ENCODE measurements at places on chromosomes 11 and 22.

- DNase-seq = no peak
Observed at GRCh38 chr11:97685695-97686094, 1295.9 kb downstream of the JRKL start.

GRCh38 chr11:34308913-34309585 is 48.8 kb downstream of the ABTB2 start:
- peak; percentile 73 for DNase-seq

GRCh38 chr11:32184041-32184722 is 93.3 kb downstream of the RCN1 start:
- DNase-seq = no peak

GRCh38 chr11:21403069-21403468 is 733.7 kb downstream of the NELL1 start:
- no peak for DNase-seq

DNA sequence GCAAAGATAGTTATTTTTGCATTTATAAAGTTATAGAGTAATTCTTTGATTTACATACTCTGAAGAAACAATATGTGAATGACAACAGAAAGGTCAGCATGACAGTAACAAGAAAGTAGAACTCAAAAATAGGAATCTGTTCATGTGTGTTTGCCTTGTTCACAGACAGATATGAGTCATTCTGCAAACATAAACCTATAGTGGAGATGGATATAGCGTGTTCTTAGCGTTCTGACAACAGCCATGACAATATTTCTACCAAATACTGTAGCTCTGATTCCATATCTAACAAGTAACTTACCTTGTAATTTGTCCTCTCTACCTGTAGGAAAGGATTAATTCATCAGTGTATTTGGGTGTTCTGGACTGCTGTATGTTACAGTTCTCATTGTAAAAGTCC is 208.5 kb upstream of the MTMR2 start:
- no peak for DNase-seq

GRCh38 chr11:121291896-121292494 is 576 bp upstream of the SC5D start:
- no peak for DNase-seq

DNA sequence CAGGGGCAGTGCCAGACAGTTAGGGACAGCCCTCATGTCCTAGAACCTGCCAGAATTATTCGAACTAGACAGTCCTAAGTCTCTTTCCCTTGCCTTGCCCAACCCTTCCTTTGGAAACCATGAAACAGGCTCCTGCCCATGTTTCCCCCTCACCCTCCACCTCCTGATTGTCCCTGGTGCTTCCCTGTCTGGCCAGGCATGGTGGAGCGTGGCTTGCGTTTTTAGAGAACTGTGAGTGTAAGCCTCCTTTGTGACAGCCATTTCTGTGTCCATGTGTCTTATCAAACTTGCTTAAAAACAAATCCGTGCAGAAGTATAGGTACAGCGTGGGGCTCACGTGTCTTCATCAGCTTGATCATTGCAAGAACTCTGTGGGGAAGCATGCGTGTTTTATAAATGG is 54.9 kb downstream of the MPPED1 start:
- no peak for DNase-seq

GRCh38 chr11:116994195-116994594 is 104.0 kb downstream of the SIK3 start:
- no peak for DNase-seq

DNA sequence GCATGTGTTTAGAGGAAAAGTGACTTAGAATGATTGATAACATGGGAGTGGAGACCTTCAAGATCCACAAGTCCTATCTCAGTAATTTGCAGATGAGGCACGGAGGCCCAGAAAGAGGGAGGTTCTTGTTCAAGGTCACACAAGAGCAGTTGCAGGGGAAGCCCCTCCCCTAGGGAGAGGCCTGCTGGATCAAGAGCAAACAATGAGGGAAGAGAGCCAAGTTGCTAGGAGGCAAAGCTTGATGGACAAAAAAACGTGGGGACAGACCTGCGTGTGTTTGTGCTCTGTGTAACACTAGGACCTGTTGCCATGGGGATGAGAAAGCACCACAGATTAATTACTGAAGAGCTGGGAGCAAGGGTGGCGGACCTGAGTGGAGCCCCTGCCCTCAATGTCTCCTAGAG is 6.4 kb upstream of the MFRP start:
- DNase-seq = peak; percentile 75

- peak; percentile 45 for DNase-seq
Observed at GRCh38 chr11:120977266-120978137, 46.4 kb upstream of the TBCEL start.

DNA sequence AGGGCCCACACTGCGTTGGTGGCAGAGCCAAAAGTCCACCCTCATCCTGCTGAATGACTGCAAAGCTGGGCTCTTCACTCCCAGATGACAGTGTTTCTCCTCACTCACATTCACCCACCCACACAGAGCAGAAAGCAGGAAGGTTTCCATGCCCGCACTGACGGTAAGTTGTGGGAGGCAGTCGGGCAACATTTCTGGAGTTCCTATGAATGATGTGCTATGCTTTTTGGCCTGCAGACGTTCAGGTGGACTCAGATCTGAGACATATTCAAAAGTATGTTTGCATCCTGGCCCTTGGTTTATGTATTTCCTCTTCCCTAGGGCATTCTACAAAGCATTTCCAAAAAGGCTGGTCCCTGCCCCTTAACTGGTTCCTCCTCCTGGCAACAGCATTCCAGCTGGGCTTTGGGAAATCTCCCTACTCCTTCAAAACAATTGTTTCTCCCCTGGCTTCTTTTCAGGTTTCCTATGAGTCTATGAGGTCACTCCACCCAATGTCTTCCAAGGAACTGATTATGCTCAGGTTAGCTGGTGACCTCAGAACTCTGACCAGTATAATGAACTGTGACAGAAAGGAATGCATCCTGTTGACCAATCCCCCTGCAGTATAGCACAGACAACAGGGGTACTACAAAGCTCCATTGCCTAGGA is 36.4 kb downstream of the PACSIN2 start:
- DNase-seq = peak; percentile 94

DNA sequence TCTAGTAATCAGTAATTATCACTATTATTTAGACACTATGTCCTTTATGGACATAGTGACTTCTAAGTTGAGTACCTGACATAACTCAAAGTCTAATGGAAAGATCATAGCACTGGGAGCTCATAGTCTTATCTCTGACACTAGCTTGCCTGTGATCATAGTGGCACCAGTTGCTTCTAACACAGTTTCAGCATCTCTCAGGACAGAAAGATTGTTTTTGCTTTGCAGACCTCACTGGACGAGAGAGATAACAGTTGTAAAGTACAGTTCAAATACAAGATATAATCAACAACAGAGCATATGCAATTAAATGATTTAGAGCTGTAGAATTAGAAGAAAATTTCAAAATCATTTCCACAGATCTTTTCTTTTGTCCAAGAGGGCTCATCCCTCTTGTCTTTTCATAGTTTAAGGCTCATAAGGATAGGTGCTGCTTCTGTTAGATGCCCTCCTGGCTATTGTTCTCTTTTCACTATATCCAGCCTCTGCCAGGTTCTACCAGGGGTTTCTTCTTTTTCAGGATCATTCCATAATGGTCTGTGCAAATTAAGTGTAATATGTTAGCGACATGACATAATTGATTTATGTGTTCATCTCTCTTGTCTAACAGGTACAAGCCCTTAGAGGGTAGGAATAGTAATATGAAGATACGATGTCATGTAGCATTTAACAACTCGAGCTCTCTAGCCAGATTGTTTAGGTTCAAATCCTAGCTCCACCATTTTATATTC is 1175.4 kb upstream of the TENM4 start:
- DNase-seq = no peak

DNA sequence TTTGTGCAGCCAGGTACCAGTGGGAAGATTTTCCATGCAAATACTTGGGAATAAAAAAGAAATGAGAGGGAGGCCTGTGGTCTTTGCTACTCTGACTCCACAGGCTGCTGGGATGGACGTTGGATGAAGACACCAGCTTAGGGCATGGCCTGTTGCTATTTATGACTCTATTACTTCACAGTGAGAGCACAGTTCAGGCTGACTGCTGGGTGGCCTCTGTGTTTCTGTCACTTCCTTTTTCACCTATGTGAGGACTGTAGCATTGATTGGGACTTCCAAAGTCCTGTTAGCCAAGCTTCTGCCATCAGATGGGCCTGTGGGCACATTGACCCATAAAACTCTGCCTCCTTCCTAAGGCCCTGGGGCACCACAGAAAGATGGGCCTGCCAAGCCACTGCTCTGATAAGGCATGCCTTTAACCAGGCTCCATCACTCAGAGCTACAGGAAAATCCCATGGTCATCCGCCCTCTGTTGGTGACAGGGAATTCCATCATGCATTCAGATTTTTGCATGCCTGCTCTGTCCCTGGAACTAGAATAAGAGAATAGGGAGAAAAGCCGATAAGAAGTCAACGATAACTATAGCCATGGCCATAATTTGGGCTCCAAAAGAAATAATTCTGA is 64.6 kb downstream of the KCNJ1 start:
- DNase-seq = peak; percentile 91

DNA sequence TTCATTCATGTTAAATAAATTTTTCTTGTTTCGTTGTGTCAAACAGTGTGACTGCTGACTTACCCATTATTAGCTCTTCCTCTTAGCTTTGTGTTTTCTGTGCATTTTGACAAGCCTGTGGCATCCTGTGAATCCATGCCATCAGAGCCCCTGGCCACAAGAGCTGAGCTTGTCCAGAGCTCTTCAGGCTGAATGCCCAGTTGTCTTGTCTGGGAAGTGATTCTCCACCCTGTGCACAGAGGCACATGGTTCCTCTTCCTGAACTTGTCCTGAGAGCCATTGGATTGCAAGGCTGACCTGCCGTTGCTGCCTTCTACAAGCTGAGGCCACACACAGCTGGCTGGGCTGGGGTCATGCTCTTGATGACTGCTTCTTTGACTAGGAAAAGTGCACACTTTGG is 64.1 kb downstream of the PPP6R3 start:
- DNase-seq = no peak

- DNase-seq = no peak
Observed at GRCh38 chr11:72544589-72544988, 110.3 kb upstream of the CLPB start.

DNA sequence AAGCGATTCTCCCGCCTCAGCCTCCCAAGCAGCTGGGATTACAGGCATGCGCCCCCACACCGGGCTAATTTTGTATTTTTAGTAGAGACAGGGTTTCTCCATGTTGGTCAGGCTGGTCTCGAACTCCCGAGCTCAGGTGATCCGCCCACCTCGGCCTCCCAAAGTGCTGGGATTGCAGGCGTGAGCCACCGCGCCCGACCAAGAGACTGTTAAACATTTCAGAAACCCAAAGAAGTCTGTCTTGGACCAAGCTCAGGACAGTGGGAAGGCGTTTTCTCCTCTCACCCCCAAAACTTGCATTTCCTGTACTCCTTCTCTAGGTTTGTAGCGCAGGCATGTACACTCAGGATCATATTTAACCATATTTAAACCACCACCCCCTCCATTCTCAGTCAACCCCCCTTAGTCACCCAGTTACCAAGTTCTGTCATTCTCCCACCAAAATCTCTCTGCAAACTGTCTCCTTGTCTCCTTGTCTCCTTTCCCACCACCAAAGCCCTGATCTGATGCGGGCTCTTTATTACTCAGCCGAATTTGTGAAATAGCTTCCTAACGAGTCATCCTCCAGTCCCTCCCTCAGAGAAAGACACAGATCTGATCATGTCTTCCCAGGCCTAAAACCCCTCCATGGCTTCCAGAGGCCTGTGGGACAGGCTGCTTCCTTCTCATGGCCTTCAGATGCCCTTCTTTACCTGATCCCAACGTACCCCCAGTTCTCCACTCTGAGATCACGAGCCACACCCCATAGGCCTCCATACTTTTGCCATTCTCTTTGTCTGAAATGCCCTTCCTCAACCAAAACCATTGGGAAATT is 29.0 kb upstream of the CREB3L1 start:
- peak; percentile 97 for DNase-seq

GRCh38 chr11:119671561-119672015 is 57.4 kb downstream of the NECTIN1 start:
- peak; percentile 90 for DNase-seq

- DNase-seq = no peak
Observed at GRCh38 chr11:8785998-8786397, 103.4 kb downstream of the RPL27A start.

DNA sequence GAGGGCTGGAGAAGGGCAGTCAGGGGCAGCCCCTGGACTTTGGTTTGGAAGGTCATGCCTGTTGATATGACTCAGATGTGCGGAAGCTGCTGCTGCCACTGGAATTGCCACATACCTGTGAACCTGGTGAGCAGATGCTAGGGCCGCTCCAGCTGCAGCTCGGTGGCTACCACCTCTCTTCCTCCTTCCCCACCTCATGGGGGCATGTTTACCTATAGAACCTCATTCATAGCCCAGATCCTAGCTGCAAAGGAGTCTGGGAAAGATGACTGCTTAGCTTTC is 17.5 kb upstream of the TSPAN18 start:
- no peak for DNase-seq

DNA sequence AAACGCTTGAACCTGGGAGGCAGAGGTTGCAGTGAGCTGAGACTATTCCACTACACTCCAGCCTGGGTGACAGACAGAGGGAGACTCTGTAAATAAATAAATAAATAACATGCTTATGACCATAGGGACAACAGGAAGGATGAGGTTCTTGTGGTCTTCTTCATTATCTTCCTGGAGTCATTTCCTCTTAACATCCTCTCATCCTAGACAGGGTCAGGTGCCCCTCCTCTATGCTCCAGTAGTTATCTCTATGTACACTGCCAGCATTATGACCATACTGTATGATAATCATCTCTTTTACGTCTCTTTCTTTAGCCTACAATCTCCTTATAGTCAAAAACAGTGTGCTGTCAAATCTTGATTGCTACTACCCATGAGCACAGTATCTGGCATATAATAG is 17.7 kb downstream of the RAB30 start:
- DNase-seq = no peak

DNA sequence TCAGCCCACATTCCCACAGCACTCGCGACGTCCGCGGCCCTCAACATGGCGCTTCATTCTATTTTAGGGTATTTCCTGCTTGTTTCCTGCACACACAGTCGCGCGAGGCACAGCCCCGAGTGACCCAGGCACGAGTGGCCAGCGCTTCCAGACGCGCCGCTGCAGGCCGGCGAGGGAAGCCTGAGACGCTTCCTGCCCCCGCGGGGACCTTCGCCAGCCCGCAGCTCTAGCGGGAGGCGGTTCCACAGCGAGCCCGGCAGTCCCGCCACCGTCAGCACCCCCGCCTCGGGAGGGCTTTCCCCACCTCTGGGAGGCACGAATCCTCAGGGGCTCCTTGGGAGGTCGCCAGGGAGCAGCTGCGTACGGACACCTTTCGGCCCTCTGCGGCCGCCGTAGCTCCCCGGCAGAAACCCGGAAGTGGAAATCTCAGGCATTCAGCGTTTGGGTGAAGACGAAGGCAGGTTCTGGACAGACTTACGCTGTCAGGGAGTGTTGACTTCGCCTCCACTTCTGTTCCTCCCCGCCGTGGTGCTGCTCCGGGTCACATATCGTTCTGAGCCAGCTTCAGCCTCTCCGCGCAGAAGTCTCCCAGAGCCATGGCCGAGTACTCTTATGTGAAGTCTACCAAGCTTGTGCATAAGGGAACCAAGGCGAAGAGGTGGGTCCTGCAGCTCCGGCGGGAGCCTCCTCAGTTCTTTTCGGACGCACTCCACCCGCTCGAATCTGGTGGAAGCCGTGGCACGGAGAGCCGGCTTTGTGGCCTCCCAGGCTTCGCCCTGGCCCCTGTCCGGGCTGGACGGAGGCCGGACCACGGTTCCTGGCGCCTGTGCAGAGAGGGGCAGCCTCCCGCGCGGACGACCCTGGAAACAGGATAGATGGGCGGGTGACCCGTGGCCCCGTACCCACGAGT is 2925.9 kb upstream of the OR11H1 start:
- DNase-seq = no peak
